GM12864 (cell line): ENCODE measurements at places on chromosomes 6 and 20.

GRCh38 chr20:63004607-63005364 is 2.0 kb downstream of the BHLHE23 start:
- no peak for DNase-seq

DNA sequence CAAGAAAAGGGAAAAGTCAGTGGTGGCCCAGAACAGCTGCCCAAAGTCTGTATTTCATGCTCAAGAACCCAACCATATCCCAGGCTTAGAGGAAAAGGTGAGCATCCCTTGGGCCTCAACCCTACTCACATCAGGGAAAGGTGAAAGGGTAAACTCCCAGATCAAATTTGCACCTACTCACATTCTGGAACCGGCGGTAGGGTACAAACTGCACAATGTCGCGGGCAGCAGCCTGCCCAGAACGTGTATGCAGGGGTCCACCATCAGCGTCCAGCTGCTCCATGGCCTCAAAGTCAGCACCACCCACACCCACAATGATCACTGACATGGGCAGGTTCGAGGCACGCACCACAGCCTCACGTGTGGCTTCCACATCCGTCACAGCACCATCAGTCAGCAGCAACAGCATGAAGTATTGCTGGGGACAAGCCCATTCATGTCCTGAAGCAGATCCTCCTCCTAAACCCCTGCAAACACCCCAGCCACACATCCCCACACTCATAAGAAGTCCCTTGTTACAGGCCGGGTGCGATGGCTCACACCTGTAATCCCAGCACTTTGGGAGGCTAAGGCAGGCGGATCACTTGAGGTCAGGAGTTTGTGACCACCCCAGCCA is 10.9 kb downstream of the SPAG4 start:
- DNase-seq = no peak

DNA sequence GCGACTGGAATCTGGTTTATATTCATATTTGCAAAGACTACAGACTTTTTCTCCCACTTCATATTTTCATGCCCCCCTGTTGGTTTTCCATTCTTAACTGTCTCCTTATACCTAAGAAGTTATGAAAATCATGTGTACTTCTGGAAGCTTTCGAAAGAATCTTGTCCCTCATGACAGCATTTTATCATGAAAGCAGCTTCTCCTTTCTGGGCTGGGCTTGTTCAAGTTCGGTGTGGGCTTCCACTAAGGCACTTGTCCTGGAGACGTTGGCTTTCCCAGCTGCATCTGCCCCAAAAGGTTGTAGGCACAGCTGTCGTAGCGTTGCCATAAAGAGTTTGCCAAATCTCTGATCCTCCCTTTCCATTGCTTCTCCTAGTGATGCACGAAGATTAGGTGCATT is 56.5 kb downstream of the RPRD1B start:
- no peak for DNase-seq

DNA sequence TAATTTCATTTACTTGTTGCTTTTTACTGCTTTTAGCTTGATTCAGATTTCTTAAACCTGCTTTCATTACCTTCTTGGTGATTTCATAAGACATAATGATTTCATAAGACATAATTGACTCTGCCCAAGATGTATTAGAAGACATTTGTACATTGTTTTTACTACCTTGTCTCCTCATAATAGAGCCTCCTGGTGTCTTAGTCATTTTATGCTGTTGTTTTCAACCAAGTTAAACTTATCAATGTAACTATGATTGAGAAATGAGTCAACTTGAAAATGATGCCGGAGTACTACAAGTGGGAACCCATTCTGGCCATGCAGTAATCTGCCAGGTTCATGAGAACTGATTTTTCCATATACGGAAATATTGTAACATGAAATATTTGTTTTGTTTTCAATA is 573.6 kb downstream of the MMUT start:
- no peak for DNase-seq

GRCh38 chr20:3452690-3453089 is 18.1 kb upstream of the ATRN start:
- DNase-seq = no peak

GRCh38 chr6:12909833-12910232 is 193.3 kb downstream of the PHACTR1 start:
- no peak for DNase-seq

DNA sequence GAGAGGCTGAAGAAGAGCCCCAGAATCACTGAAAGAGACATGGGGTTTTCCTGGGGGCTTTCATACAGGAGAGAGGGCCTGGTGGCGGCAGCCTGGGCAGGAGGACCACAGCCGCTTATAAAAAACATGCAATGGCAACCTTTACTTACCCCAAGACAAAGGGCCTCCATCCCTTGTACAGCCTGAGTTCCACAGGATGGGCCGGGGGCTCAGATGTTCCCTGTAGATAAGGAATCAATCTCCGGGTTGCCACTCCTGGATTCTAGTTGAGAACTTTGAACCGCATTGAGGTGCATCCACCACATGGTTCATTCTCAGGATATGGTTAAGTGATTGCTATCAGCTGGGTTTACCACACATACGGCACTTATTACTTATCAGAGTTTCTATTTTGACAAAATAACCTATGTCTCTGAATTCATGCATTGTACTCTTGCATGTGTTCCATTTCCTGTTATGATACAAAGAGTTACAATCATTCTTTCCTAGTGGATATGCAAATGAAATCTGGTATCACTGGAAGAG is 677.6 kb downstream of the KIF16B start:
- peak; percentile 12 for DNase-seq

- DNase-seq = no peak
These were observed 33.0 kb upstream of the ME1 start for GRCh38 chr6:83463886-83464285.

DNA sequence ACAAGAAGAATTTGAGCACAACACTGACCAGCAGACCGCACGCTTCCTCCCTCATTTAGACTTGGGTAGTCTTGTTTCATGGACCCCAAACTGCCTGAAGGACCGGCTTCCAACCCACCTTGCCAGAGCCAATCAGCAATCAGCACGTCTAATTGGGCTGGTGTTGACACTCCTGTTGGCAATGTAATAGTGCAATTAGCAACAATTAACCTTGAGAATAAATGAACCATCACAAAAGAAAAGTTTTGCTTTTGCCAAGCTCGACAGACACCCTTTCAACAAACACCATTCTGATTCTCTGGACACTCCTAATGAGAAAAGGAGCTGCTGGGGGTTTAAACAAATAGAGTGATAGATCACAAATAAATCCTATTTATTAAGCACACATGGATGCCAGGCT is 61.0 kb downstream of the EDN3 start:
- DNase-seq = no peak

GRCh38 chr20:18289306-18289705 is 979 bp downstream of the ZNF133 start:
- DNase-seq = no peak

DNA sequence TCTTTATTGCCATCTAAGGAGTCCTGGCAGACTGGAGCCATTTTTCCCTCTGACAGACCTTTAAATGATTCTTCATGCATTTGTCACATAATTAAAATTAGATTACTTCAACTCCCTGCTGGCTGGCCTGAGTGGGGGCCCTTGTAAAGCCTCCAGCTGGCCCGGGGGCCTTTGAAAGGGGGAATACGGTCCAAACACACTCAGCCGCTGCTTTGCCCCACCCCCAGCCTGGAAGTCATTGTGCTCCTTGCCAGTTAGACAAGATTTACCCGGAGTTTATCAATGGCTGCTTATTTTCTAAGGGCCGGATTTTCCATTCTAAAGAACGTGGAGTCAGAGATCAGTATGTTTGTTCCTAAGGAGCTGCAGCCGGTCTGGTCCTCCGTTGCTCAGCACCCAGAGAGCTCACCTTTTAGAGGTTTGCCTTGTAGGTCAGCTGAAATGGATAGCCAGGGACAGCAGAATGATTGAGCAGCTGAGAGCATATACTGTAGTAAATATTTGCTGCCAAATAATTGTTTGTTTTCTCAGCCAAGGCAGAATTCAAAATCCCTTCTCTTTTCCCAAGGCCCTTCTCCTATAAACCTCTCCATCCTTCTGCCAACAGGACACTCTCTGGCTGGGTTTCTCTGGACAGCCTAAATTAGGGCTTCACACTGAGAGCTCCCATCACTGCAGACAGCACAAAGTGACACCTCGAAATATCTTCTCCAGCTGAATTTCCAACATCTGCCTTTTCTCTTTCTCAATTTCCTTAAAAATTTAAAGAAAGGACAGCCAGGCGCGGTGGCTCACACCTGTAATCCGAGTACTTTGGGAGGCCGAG is 68.4 kb upstream of the RBM24 start:
- DNase-seq = no peak

GRCh38 chr6:13500264-13500663 is 12.9 kb upstream of the GFOD1 start:
- DNase-seq = no peak

GRCh38 chr20:49161428-49162152 is 26.5 kb downstream of the STAU1 start:
- DNase-seq = no peak

DNA sequence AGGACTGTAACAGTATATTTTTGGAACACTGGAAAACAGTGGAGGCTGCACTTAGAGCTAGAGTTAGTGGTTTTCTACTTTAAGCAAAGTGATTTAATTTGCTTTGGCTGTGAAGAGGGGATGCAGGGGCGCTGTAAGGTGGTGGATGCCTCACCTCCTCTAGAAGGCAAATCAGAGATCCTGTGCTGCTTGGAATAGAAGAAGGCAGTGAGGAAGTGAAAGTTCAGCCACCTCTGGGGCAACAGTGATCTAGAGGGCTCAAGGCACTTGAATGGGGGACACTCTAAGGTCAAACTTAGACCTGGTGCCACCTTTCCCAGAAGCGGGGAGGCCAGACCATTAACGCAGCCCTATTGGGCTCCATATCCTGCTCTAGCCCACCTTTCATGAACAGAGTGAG is 19.0 kb upstream of the SNRPB2 start:
- DNase-seq = no peak

- DNase-seq = peak; percentile 42
These were observed 94.9 kb downstream of the CEBPB start for GRCh38 chr20:50285376-50286173.

DNA sequence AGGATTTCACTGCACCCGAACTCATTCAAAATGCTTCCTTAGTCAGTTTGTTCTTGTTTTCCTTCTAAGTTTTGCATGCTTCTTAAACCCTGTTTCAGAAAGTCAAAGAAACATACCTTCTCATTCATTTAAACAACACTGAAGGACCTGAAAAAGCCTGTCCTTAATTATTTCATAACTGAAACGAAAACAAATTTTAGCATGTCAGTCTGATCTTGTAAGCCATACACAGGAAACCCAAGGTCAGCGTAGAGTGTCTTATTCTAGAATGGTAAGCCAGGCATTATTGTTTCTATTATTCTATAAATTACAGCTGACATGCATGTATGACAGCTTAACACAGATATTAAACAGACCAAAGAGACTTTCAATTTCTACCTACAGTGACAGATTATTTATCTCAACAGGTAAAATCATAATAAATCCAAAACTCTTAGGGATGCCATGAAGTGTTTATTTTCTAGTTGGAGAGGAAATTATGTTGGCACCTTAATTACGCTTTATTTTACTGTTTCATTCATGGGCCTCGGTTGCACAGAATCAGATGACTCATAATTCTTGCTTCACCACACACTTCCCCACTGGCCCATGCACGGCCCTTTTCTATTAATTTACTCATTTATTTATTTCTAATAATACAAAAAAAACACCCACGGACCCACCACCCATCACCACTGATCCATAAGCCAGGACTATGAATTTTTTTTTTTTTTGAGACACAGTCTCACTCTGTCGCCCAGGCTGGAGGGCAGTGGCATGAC is 39.3 kb upstream of the DUSP22 start:
- no peak for DNase-seq

DNA sequence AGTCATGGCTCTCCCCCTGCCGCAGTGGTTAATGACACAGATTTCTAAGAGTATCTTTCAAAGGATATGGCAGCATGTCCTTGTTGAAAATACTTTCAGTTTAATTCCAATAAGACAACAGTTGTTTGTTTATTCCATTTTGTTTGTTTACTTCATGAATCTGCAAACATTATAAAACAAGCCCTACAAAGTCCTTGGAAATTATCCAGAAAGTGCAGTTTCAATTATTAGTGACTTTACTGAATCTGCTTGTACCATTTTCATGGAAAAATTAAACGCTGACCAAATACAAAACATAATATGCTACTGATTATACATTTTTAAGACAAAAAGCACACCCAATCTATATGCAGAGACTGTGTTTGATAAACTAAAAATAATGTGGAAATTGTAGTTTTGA is 3.3 kb downstream of the HEY2 start:
- no peak for DNase-seq

DNA sequence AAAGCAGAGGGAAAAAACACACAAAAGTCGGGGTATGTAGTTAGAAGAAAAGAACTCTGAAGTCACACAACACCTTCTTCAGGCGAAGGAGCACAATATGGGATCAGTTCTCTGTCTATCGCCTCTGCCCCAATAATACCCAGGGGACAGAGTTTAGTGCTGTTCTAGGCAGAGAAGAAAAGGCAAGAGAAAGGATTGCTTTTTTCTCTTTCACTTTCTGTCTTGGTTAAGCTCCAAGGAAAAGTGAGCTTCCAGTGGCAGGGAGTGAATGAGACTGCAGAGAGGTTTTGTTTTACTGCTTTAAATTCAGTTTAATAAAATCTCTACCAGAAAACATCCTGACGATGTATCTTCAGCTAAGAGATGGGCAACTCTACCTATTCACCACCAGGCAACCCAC is 86.6 kb upstream of the STXBP5 start:
- no peak for DNase-seq

DNA sequence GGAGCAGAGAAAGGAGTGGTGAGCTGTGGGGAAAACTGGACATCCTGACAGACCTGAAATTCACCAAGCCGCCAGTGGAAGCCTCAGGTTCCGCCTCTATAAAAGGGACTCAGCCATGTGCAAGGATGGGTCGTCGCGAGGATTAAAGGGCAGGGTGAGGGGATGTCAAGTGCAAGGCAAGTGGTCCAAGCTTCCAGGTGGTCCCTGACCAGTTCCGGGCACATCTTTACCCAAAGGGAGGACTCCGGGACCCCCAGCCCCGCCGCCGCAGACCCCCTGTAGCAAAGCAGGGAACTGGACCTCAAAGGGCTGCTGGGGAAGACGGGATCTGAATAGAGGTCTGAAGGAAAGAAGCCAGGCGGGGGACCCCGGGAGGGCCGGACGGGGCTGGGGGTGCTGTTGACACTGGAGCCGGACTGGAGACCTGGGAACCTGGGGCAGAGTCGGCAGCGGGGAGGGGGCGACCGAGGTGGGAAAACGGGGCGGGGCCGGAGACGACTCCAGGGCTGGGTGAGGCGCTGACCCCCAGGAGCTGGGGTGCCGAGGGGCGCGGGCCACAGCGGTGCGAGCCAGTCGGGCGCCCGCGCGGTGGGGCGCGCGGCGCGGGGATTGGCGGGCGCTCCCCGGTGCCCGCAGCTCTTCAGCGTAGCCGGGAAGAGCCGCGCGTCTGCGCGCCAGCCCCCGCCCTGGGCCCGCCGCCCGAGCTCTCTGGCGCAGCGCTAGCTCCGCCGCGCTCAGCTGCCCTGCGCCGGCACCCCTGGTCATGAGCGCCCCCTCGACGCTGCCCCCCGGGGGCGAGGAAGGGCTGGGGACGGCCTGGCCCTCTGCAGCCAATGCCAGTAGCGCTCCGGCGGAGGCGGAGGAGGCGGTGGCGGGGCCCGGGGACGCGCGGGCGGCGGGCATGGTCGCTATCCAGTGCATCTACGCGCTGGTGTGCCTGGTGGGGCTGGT is at the start of gene SSTR4:
SSTR4 (plus strand) TSS at position 592 of the 951 bp plus-strand sequence; CDS start at position 764, 172 bp downstream.
- no peak for DNase-seq

GRCh38 chr6:37824170-37824569 is 4.6 kb downstream of the ZFAND3 start:
- DNase-seq = no peak
